ENCODE measurements at places on chromosomes 2 and 18.

GRCh38 chr2:37570773-37571586 is 100.5 kb downstream of the CDC42EP3 start:
- no peak for DNase-seq

DNA sequence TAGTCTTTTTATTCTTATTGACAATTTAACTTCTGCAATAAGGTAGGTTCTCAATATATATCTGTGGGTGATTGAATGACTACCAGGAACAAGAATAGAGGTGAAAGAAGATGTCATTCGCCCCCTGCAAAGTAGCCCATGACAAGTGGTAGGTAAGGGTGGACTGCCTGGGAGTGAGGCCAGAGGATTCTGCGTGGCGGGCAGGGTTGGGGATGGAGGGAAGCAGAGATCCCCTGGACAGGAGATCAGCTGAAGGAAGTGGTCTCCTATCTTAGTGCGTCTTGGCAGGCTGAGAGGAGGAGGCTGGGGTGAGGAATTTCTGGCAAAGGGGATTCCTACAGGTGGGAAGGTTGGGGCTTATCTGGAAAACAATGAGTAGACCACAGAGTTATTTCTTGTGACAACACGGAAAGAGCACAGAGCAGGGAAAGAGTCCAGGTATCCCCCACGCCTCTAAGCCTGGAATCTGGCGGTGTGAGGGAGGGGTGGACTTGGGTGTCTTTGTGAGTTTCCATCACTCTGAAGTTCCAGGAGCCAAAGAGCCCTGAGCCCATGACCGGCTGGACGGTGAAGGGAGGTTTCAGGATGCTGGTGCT is 21.5 kb upstream of the MYCN start:
- DNase-seq: no peak

GRCh38 chr18:8966821-8967220 is 135.7 kb upstream of the NDUFV2 start:
- no peak for DNase-seq

GRCh38 chr2:118604811-118605210 is 242.6 kb downstream of the EN1 start:
- DNase-seq: no peak

GRCh38 chr2:222912776-222913175 is 51.9 kb downstream of the ACSL3 start:
- DNase-seq: no peak

DNA sequence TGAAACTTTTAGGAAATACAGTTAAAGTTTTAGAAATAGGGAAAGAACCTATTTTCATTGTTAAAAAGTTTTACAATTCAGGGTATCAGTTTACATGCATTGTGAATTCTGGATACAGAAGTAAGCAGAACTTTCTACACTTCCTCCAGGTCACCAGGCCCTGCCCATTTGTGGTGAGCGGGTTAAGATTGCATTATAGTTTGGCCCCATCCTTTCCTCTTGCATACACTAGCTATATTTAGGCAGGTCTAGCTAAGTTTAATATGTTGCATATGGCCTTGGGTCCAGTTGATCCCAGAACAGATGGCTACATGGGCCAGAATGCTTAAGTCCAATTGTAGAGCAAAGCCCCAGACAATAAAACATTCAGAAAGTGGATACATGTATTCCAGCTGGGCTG is 4.8 kb downstream of the VWA3B start:
- DNase-seq: no peak

GRCh38 chr18:37421341-37422077 is 144.1 kb downstream of the CELF4 start:
- DNase-seq: no peak

DNA sequence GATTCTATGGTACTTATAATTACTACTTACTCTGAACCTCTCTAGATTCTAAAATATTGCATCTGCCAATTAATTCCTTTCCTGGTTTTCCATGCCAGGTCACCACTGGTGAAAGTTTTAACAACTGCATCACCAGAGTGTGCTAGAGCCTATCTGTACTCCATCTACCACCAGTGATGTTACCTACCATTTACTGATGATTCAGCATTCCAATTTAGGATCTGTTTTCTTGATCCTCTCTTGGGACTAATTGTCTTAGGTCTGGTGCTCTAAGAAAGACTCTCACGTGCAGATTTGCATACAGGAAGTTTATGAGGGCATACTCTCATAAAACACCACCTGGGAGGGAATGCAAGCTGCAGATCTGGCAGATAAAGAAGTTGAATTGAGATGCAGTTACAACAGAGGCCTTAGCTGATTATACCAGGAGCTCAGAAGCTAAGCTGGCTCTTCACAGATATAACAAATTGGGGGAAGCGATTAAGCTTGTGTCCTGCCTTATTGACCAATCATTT is 347.6 kb upstream of the VRK2 start:
- no peak for DNase-seq

- DNase-seq: no peak
These were observed 90.9 kb upstream of the CDH7 start for GRCh38 chr18:65659912-65660311.

DNA sequence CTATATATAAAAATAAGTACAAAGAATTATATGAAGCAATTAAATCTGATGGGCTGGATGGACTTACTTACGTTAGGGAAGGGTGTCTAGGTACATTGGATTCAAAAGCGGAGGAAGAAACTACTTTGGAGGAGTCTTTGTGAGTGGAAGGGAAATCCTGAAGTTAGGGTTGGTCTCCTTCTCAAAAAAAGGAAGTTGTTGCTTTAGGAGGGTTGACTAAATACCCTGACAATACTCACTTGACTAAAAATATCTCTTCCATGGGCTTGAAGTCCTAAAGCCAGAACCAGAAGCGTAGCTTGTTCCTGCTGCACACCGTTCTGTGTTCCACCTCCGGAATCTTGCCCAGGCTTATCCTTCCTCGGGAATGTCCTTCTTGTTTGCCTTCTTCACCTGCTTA is 143.3 kb upstream of the ZEB2 start:
- no peak for DNase-seq

- DNase-seq: no peak
These were observed 5.0 kb upstream of the CHST10 start for GRCh38 chr2:100422320-100423055.

DNA sequence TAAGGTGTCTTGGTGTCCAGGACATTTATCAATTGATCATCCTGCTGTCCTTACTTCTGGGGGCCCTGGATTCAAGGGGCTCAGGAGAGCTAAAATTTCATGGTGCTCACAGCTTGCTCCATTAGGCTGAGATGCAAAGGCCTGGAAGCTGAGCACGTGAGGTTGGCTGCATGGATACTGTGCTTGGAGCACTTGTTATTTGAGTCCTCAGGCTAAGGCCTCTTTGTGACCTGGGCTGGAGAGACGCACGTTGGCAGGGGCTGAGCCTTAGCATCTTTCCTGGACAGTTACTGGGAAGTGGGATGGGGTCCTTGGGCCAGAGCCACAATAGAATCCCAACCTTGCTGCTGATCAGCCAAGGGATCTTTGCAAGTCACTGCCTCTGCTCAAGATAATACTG is 151.2 kb upstream of the HS6ST1 start:
- DNase-seq: no peak

DNA sequence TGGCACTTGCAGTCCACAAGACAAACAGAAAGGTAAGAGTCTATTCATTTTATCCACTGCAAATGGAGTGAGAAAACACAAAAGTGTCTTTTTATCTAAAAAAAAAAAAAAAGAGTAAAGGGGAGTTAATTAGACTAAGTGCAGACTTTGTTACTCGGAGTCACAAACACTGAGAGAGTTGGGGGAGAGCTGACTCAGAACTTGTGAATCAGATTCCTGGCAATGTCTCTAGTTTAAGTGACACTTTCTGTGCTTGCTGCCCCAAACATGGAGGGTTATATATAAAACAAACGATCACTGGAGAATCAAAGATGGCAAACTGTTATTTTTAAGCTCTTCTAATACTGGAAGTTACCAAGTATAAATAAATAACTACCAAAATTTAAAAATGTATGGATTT is 505.8 kb upstream of the NRP2 start:
- DNase-seq: no peak

GRCh38 chr2:12928775-12929401 is 212.2 kb downstream of the TRIB2 start:
- no peak for DNase-seq

- DNase-seq: no peak
These were observed 50.8 kb upstream of the TWSG1 start for GRCh38 chr18:9283791-9284190.

DNA sequence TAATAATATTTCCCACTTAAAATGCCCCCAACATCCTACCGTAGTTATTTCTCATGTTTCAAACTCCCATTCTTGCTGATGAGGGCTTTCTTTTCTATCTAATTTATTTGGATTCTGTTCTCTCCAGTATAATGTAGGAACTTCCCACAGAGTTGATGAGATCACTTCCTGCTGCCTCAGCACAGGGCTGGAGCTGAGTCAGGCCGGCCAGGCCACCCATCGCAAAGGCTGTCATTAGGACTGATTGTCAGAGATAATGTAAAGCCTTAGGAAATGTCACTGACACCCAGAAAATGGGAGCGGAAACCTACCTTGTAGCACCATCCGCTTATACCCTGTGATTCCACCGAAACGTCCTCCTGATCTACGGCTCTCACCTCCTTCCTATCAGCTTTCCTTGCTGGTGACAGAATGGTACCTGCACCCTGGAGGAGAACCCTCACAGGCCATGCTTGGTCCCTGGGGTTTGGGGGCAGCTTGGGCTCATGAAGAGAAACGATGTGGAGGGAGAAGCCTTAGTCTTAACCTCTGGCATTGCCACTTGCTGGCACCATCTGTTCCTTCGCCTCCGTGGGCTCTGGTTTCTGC is 672.8 kb upstream of the ID2 start:
- DNase-seq: no peak

Measured in CD8-positive, alpha-beta memory T cell (primary cell).